Mesothelial cell of epicardium (in vitro differentiated cells): ENCODE measurements at places on chromosomes 5 and 9. TPM values are rescaled to one million over a fixed set of nuclear protein-coding genes. Genes with fewer than 3 reads are reported as not detected.

DNA sequence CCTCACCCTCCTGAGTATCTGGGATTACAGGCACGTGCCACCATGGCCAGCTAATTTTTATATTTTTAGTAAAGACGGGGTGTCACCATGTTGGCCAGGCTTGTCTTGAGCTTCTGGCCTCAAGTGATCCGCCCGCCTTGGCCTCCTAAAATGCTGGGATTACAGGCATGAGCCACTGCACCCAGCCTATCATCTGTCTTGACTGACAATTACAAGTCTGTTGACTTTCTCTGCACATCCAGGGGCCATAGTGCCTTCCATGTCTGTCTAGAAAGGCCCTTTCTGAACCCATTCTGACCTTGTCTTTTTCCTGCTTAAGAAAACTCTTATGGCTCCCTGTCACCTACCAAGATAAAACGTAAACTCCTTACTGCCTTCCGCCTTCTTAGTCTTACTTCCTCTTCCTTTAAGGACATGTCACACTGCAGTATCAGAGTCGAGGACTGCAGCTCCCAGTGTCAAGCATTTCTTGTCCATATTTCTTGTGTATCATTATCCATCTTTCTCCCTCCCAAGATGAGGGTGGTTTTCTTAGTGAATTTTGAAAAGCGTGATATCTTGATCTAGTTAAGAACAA lies 49.9 kb upstream of the SHB start:
- H3K27me3 ChIP-seq: peaks cover 2% of the 10 kb centered on the region
- DNase-seq: no peak
- H3K4me3 ChIP-seq: no peak overlapping the region

DNA sequence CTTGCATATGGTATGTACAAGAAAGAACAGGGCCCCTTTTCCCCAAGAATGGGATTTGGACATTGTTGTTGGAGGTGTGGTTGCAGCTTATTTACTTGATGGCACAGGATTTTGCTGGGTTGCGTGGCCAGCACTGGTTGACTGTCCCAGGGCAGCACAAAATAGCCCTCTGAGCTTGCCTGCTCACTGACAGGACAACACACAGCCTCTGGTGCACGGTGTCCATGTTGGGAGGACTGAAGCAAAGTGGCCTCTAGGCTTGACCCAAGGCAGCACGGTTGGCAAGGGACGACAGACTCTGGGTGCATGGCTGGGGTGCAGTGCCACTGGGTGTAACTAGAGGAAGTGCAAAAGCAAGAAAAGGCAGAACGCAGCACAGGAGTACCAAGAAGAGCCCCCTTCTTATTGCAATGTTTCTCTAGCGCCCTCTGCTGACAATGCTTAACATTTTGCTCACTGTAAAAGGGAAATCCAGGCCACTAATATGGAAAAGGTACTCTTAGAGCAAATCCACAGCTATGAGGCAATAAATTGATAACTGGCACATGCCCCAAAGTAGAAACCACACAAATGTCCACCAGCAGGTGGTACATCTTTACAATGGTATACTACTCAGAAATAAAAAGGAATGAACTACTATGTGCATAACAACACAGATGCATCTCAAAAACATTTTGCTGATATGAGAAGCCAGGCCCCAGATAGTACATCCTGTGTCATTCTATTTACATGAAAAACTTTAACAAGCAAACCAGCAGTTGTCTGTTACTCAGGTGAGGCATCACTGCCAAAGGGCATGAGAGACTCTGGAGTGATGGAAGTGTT lies 47.4 kb upstream of the BARX1 start:
- H3K27me3 ChIP-seq: peaks cover 42% of the 10 kb centered on the region
- H3K27ac ChIP-seq: no peak overlapping the region
- H3K4me1 ChIP-seq: no peaks in the 10 kb centered on the region
- H3K36me3 ChIP-seq: no peaks in the 10 kb centered on the region
- no peak overlapping the region for H3K4me3 ChIP-seq

The TMEM215 gene
- 0.07 TPM in 1 of 3 replicates, not detected in the others for total RNA-seq

DNA sequence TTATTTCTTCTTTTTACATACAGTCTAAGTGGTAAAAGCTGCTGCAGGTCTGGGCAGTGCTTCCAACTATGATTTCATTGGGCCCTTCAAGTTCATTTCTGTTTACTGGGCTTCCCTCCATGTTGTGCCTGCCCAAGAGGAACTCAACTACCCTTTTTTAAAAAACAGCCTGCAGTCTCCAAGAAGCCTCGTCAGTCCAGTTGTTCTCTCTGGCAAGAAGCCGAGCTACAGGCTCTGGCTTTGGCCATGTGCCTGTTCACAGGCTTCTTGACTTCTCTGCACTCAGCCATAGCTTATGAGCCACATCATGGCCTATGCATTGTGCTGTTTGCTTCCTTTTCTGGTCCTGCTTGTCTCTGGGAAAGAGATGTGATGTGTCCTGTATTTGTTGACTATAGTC lies 119.7 kb upstream of the PJA2 start:
- H3K36me3 ChIP-seq: no peaks in the 10 kb centered on the region
- H3K4me3 ChIP-seq: no peak overlapping the region
- H3K27ac ChIP-seq: no peak overlapping the region
- H3K27me3 ChIP-seq: peaks cover 2% of the 10 kb centered on the region
- DNase-seq: no peak
- peaks cover 16% of the 10 kb centered on the region for H3K4me1 ChIP-seq

- H3K36me3 ChIP-seq: peaks cover 33% of the 10 kb centered on the region
- H3K27me3 ChIP-seq: no peaks in the 10 kb centered on the region
- DNase-seq: no peak
- peaks cover 72% of the 10 kb centered on the region for H3K4me1 ChIP-seq
- no peak overlapping the region for H3K4me3 ChIP-seq
- H3K27ac ChIP-seq: peak overlapping the region; percentile 79
These were observed 21.3 kb downstream of the NREP start for GRCh38 chr5:111735583-111736270.

The MELK gene
- 14.8 to 15.4 TPM (median 15.0 TPM) in 3 replicates for total RNA-seq

The HK3 gene
- 0.18 to 0.60 TPM (median 0.29 TPM) in 3 replicates for total RNA-seq

DNA sequence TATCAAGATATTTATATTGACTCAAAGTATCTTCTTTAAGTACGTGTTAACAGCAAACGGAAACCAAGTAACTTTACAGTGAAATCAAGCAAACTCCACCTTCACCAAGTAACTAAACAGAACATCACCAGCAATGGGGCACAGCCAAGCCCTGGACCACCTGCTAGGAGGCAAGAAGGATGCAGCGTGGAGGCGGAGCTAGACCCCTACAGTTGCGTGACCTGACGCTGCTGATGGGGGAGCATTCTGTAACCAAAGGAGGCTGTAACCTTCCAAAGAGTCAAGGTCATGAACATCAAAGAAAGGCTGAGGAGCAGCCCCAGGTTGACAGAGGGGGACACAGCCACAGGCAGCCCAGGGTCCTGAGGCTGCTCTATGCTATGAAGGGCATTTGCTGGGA lies 6.1 kb downstream of the VAV2 start:
- DNase-seq: no peak
- H3K27me3 ChIP-seq: no peaks in the 10 kb centered on the region
- H3K36me3 ChIP-seq: peaks cover 2% of the 10 kb centered on the region
- peak overlapping the region; percentile 1 for H3K27ac ChIP-seq

DNA sequence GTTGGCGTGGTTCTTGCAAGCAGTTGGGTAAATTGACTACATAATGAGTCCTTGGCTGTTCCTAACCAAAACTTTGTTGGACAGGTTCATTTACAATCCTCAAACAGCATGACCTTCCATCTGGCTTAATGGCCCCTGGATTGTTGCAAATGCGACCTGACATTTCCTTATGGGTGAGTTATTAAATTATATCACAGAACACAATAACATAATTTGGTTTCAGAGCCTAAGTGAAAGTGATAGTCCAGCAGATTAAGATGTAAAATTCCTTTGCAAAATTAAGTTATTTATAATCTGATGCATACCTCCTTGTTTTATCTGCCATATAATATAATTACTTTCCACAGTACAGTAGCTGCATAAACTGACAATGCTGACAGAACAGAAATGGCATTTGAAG lies 224.4 kb downstream of the TUSC1 start:
- H3K27ac ChIP-seq: no peak overlapping the region
- H3K4me1 ChIP-seq: no peaks in the 10 kb centered on the region
- H3K4me3 ChIP-seq: no peak overlapping the region
- no peak for DNase-seq
- H3K27me3 ChIP-seq: no peaks in the 10 kb centered on the region

- no peaks in the 10 kb centered on the region for H3K36me3 ChIP-seq
- H3K4me3 ChIP-seq: no peak overlapping the region
- H3K4me1 ChIP-seq: peaks cover 27% of the 10 kb centered on the region
These were observed 71.9 kb downstream of the ACTL7B start for GRCh38 chr9:108783731-108784495.

DNA sequence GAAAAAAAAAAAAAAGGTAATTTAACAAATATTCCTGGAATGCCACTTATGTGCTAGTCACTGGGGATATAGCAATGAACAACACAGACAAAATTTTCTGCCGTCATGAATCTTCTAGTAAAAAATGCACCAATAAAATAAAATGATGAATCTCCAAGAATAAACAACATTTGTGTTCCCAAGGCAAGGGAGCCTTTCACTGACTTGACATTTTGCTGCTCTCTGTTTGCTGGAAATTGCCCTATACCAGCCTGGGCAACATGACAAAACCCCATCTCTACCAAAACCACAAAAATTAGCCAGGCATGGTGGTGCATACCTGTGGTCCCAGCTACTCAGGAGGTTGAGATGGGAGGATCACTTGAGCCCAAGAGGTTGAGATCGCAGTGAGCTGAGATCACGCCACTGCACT lies 64.5 kb upstream of the ERBIN start:
- H3K4me3 ChIP-seq: no peak overlapping the region
- DNase-seq: no peak
- H3K4me1 ChIP-seq: peaks cover 12% of the 10 kb centered on the region
- peak overlapping the region; percentile 82 for H3K27ac ChIP-seq
- H3K36me3 ChIP-seq: no peaks in the 10 kb centered on the region

DNA sequence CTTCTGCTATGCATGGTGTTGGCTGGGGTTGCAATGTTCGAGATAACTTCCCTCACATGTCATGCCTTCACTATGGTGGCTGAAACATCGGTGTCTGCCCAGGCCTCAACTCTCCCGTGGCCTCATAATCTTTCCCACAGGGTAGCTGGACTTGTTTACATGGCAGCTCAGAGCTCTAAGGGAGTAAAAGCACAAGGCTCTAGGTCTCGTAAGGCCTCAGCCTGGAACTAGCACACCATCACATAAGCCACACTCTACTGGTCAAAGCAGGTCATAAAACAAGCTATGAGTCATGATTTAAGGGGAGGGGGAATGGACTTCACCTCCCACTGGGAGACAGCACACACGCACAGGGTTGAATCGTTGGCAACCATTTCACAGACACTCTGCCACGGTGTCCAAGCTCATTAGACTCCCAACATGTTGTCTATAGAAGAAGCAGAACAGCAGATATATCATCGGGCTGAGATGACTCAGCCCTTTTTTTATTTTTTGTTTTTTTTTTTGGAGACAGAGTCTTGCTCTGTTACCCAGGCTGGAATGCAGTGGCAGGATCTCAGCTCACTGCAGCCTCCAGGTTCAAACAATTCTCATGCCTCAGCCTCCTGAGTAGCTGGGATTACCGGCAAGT lies 66.8 kb upstream of the IL17B start:
- DNase-seq: no peak
- H3K4me3 ChIP-seq: no peak overlapping the region
- peaks cover 39% of the 10 kb centered on the region for H3K4me1 ChIP-seq
- H3K36me3 ChIP-seq: no peaks in the 10 kb centered on the region
- H3K27ac ChIP-seq: peak overlapping the region; percentile 92

GRCh38 chr5:105817914-105818313 lies 1852.8 kb downstream of the EFNA5 start:
- H3K4me1 ChIP-seq: no peaks in the 10 kb centered on the region
- H3K27me3 ChIP-seq: no peaks in the 10 kb centered on the region
- H3K36me3 ChIP-seq: no peaks in the 10 kb centered on the region
- no peak for DNase-seq
- H3K27ac ChIP-seq: no peak overlapping the region

DNA sequence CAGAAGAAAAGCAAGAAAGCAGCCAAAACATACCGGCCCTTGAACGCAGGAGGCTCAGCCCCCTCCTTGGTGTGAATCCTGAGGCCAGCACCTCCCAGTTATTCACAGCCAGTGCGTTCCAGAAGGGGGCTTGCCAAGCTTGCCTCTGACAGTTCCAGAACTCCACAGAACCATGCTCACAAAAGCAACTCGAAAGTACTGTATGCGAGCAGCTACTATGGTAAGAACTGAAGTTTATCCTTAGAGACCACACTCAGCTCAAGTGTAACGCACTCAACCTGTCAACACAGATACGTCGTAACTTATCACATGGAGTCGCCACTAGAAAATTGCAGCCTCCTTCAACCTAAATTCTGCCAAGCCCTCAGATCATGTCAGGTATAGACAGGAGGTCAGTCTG lies 1.4 kb downstream of the UBAC1 start:
- H3K4me1 ChIP-seq: peaks cover 26% of the 10 kb centered on the region
- peak overlapping the region; percentile 90 for H3K4me3 ChIP-seq
- no peaks in the 10 kb centered on the region for H3K27me3 ChIP-seq
- peak overlapping the region; percentile 72 for H3K27ac ChIP-seq
- peaks cover 2% of the 10 kb centered on the region for H3K36me3 ChIP-seq
- no peak for DNase-seq

GRCh38 chr5:142717582-142718215 lies 31.8 kb upstream of the FGF1 start:
- peaks cover 23% of the 10 kb centered on the region for H3K4me1 ChIP-seq
- no peak for DNase-seq
- H3K4me3 ChIP-seq: no peak overlapping the region

DNA sequence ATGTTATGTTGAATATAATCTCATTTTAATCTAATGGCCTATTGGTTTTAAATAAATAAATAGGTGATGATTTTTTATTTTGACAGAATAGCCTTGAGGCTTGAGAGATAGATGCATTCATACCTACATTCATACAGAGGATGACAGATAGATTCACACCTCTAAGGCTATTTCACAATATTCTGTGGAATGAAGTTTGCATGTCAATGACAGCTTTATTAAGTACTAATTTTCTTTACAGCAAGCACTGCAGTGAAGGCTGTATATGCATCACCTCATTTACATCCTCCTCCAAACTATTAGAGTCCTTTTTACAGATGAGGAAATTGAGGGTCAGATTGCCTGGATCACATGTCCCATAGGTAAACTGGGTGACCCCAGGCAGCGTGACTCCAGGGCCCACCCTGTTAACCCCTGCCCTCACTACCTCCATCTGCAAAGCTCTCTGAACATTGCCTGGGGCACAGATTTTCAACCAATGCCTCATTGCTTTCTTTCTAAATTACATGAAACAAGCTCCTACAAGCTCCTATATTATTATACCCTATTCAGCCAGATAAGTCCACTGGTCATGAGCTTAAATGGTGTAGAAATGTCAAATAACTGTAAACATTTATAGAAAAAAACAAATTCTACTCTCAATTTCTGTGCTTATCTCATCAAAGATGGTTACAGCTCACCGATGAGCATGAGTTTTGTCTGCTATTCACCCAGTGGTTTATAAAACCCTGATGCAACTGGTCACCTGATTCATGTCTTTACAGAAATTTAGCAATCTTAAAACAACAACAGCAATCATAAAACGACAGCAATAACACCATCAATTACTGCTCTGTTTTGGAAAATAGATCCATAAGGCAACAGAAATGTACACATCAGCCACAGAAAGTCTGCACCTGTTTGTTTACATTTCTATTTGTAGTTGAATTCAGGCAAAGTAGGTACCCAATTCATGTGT lies 338.0 kb downstream of the NSG2 start:
- no peak overlapping the region for H3K27ac ChIP-seq
- no peaks in the 10 kb centered on the region for H3K27me3 ChIP-seq
- no peaks in the 10 kb centered on the region for H3K36me3 ChIP-seq
